Liver (tissue), 10 donors: ENCODE measurements at places on chromosomes 1 and 21. TPM values are rescaled to one million over a fixed set of nuclear protein-coding genes. Genes with fewer than 3 reads are reported as not detected.

- no peaks in the 10 kb centered on the region for H3K4me1 ChIP-seq
- peaks cover 16% of the 10 kb centered on the region for H3K36me3 ChIP-seq
- no peaks in the 10 kb centered on the region for H3K27me3 ChIP-seq
- no peak for DNase-seq
- H3K4me3 ChIP-seq = no peak overlapping the region
These were observed 142.4 kb downstream of the MACF1 start for GRCh38 chr1:39346872-39347271.

The LDLRAD2 gene
- polyA plus RNA-seq = 2.7 TPM

GRCh38 chr1:29527314-29528004 lies 291.1 kb downstream of the PTPRU start:
- H3K4me1 ChIP-seq = no peaks in the 10 kb centered on the region
- no peaks in the 10 kb centered on the region for H3K36me3 ChIP-seq
- H3K4me3 ChIP-seq = no peak overlapping the region
- DNase-seq = no peak

DNA sequence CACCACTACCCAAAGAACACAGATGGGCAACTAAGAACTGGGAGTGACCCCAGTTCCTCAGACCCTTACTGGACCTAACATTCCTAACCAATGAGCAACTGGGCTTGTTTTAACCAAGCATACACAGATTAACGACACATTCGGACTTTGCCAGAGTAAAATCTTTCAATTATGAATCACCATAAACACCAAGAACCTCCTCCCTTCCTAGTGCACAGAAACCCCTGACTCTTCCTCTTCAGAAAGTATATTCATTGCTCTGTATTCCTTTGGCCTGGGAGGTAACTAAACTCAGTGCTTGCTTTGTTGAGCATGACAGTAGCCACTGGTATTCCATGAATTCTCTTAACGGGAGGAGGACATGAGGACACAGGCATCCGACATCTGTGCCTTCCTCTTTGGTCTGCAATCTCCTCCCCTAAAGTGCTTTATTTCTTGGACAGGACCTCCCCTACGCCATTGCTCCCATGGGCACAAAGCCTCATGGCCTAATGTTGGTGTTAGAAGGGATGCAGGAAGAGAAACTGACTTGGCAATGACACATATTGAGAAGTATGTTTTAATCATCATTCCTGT lies 42.7 kb downstream of the SEC16B start:
- H3K36me3 ChIP-seq = peaks cover 45% of the 10 kb centered on the region
- no peak for DNase-seq
- H3K27me3 ChIP-seq = no peaks in the 10 kb centered on the region

- H3K4me3 ChIP-seq = no peak overlapping the region
- H3K4me1 ChIP-seq = peaks cover 19% of the 10 kb centered on the region
- H3K27ac ChIP-seq = no peak overlapping the region
- DNase-seq = no peak
- peaks cover 80% of the 10 kb centered on the region for H3K36me3 ChIP-seq
- H3K27me3 ChIP-seq = no peaks in the 10 kb centered on the region
These were observed 17.4 kb downstream of the PEA15 start for GRCh38 chr1:160222546-160222945.

DNA sequence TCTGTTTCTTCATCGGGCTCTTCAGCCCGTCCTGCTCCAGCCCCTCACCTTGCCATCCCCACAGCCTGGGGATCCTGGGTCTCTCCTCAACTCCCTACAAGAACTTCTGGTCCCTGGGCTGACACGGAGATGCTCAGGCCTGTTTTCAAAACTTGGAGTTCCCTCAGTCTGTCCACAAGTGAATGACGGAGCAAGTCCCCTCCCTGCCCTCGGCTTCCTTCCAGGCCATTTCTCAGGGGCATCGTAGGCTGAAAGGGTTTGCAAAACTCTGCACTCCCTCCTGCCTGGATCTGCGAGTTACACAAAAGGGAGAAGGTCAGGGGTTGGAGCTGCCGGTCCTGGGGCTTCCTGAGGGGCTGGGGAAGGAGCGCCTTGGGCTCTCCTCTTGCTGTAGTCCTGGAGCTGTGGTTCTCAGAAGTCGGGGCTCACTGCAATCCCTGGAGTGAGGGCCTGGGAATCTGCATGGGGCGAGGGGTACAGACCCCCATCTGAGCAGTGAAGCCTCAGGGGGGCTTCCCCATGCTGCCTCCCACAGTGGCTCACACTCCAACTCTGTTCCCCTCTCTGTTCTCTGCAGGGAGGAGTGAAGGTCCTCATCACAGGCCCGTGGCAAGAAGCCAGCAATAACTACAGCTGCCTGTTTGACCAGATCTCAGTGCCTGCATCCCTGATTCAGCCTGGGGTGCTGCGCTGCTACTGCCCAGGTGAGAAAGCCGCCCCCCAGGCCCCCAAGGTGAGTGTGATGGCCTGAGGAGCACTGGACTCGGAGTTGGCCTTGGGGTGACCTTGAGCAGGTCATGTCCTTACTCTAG lies 100.6 kb upstream of the VAMP3 start:
- no peak overlapping the region for H3K27ac ChIP-seq
- no peak overlapping the region for H3K4me3 ChIP-seq
- H3K4me1 ChIP-seq = no peaks in the 10 kb centered on the region
- DNase-seq = no peak
- no peaks in the 10 kb centered on the region for H3K36me3 ChIP-seq

The IL10 gene
- polyA plus RNA-seq = 0.54 TPM

DNA sequence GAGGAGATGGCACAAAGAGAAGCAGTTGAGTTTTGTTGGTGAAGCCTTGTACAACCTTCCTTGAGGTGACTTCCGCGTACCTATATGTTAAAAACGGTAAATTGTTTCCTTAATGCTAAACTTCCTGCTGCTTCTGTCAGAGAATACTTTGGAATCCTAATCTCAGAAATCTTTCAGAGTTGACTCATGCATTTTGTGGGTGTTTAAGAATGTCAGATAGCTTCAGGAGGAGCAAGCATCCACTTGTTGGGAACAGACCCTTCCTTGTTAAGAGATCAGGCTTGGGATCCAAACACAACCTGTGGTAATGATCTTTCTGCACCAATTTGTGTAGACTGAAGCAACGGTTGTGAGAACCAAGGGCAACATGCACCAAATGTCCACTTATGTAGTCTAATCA lies 29.5 kb downstream of the AK4 start:
- no peaks in the 10 kb centered on the region for H3K4me1 ChIP-seq
- DNase-seq = no peak
- H3K36me3 ChIP-seq = no peaks in the 10 kb centered on the region
- H3K4me3 ChIP-seq = no peak overlapping the region
- no peak overlapping the region for H3K27ac ChIP-seq
- no peaks in the 10 kb centered on the region for H3K27me3 ChIP-seq

DNA sequence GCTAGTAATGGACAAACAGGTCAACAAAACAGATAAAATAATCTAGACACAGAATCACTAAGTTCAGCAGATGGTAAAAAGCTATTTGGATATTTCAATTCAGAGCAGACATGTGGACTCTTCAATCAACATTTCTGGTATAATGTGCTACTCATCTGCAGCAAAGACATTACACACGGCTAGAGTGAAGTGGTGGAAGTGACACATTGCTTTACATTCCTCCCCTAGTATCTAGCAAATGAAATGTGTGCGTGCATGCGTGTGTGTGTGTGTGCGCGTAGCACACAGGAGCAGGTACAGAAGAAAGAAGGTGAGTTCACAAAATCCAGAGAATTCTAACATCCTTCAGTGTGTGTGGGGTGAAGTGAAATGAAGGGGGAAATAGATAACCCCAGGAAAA lies 8.3 kb downstream of the AHCTF1 start:
- H3K4me1 ChIP-seq = peaks cover 10% of the 10 kb centered on the region
- no peak overlapping the region for H3K27ac ChIP-seq
- no peak overlapping the region for H3K4me3 ChIP-seq
- no peaks in the 10 kb centered on the region for H3K27me3 ChIP-seq

- H3K36me3 ChIP-seq = no peaks in the 10 kb centered on the region
- no peak overlapping the region for H3K4me3 ChIP-seq
- DNase-seq = no peak
- H3K27ac ChIP-seq = no peak overlapping the region
These were observed 6.7 kb downstream of the OR2T11 start for GRCh38 chr1:248627971-248628844.
